Choroid plexus epithelial cell (primary cell): ENCODE measurements at places on chromosomes 3 and 15.

- no peak for DNase-seq
These were observed 66.1 kb downstream of the GBE1 start for GRCh38 chr3:81695302-81695701.

- no peak for DNase-seq
These were observed 9.3 kb downstream of the GPR160 start for GRCh38 chr3:170047133-170047404.

DNA sequence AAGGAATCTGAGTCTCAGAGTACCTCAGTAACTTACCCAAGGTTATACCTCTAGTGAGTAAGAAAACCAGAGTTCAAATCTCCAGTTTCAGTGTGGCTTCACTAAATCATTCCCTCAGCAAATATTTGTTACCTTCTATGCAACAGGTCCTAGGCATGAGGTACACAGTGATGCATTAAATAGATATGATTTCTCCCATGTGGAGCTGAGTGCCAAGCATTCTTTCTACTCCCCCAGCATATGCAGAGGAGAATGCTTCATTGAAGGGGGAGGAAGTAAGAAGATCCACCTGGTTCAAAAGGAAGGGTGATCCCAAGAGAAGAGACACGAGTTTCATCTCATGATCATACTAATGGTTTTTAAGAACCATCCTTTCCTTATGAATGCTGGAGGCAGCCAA, 6.8 kb upstream of the MTHFS start:
- peak; percentile 43 for DNase-seq

DNA sequence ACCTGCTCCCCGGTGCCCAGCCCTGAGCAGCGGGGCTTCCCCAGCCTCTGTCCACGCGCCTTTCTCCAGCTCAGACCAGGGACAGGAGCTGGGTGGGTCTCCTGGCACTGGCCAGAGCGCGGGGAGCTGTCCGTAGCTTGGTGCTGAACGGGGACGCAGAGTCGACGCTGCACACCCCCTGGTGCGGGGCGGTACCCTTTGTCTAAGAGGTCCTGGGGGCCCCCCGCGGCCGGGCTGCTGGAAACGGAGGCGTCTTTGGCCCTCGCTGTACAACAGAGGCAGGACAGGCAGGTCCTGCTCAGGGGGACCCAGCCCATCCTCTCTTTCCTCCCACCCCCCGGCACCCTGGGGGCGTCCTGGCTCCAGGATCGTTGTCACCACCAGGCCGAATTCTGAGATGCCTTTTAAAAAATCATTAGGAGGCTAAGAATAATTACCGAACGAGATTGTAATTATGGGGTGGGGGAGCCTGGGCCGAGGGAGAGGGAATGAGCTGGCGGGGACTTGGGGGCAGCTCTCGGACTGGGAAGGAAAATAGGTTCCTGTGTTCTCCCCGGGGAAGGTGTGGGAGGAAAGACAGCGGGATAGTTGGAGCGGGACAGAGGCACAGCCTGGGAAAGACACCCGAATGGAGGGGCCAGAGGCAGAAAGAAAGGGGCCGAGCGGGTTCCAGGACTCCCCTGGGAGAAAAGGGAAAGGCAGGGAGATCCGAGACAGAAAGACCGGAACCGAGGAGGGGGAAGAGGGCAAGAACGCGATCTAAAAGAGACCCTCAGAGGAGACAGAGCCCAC, 4.1 kb upstream of the SKOR1 start:
- DNase-seq, result peak; percentile 64

- no peak for DNase-seq
These were observed 51.7 kb downstream of the PCSK6 start for GRCh38 chr15:101437618-101438481.
